ENCODE measurements at places on chromosomes 7 and 10.

- no peak for DNase-seq
Observed at GRCh38 chr10:104521901-104522694, 119.0 kb upstream of the SORCS3 start.

DNA sequence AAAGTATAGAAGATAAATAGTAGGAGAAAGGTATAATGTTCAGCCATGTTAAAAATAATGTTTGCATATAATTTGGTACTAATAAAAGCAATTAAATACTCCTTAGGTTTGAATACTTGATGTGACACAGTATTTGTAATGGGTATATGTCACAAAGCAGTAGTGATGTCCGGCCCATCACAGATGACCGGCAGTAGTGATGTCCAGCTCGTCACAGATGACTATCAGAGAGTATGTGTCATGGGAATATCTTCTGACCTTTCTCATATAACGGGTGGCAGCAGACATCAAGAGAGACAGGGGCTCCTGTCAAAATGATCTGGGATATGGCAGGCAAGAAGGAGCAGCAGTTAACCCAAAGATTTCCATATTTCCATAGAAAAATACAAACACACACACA lies 477.4 kb upstream of the KLF6 start:
- DNase-seq: no peak

DNA sequence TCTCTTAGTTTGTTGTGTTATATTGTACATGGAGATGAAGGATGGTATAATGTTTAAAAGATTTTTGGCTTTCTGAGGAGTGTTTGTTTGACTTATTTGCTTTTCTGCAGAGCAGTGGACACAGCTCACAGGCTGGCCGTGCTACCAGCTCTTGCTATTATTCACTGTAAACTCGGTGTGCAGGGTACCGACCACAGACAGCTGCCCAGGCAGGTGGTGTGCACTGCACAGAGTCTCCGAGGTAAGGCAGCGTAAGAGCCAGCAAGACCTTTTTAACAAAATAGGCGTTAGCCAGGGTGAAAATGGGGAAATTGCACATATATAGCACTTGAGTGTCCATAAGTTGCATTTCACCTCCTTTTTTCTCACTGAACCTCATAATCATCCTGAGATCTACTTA lies 438.0 kb downstream of the CNTNAP2 start:
- no peak for DNase-seq

DNA sequence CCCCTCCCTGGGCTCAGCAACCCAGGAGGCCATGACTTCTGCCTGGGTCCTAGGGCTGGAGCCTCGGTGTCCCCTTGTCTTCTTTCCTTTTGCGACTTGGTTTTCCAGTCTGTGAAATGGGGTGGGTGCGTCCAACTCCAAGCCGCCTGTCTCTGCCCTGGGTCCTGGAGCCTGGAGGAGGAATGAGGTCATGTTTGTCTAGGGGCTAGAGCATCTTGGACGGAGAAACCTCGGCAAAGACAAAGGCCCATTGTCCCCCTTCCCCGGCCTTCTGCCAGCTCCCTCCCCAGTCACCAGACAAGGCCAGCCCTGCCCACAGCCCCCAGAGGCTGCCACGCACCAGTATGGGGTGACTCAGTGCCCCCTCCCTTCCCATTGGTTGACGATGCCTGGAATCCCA lies 39.8 kb upstream of the ELN start:
- no peak for DNase-seq

DNA sequence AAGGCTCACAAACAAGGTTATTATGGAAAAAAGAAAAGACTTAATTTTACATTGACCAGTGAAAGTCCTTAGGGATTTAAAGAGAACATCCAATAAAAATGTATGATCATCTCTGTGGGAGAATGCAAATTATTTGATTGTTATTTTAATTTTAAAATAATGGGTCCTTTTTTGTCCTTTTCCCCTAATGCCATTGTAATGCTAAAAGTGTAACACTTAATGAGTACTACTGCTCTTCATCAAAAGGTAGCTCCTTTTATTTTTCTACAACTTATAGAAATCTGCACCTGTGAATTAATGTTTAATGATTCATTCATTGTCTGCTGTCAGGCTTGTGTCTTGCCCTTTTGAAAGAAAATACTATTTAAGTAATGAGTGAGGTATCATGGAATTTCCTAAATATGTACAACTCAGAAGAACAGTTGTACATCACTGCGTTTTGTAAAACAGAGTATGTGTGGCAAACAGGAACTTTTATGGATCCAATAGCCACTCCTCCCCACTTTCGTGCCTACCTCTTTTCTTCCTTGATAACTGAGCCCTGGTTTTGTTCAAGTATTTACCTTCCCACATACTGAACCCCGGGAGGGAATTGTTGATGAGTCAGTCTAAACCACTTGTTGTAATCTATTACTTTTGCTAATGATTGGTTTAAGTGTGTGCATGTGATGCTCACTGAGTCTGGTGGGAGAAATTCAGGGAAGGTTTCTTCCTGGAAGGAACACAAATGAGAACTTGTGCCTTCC lies 19.9 kb upstream of the TRUB1 start:
- no peak for DNase-seq

- no peak for DNase-seq
Observed at GRCh38 chr10:62581351-62581750, 207.2 kb downstream of the ZNF365 start.

- no peak for DNase-seq
Observed at GRCh38 chr10:28930514-28931495, 253.5 kb downstream of the BAMBI start.

GRCh38 chr7:79610748-79611304 lies 157.4 kb upstream of the MAGI2 start:
- DNase-seq: no peak

DNA sequence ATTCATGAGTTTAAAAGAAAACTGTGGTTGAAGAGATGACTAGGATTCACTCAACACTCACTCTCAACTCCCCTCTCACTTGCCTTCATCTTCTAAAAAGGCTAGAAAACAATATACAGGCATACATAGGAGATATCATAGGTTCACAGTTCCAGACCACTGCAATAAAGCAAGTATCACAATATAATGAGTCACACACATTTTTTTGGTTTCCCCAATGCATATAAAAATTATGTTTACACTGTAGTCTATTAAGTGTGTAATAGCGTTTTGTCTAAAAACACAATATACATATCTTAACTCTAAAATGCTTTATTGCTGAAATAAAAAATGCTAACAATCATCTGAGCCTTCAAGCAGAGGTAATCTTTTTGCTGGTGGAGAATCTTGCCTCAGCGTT lies 104.9 kb upstream of the PDE1C start:
- no peak for DNase-seq

DNA sequence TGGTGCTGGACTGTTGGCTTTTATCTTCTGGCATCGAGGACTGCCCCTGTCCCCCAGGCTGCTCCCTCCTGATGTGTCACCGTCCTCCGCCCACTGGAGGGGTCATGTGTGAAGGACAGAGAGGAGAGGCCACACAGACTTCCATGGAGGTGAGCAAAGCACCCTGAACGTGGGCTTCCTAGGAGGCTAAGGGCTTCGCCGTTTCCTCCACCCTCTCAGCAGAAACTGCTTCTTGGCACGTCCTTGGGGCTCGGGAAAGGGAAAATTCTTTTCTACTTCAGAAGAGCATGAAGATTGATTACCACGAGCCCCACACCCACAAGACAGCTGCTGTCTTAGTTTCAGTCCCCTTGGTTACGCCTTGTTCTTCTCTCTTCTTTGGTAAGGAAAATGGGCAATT lies 218.2 kb downstream of the CCDC3 start:
- DNase-seq: no peak

GRCh38 chr7:22350466-22351328 lies 6.3 kb downstream of the RAPGEF5 start:
- no peak for DNase-seq

GRCh38 chr10:75497997-75498883 lies 66.8 kb downstream of the LRMDA start:
- no peak for DNase-seq

- DNase-seq: no peak
Observed at GRCh38 chr10:6221192-6221940, 18.6 kb downstream of the PFKFB3 start.

DNA sequence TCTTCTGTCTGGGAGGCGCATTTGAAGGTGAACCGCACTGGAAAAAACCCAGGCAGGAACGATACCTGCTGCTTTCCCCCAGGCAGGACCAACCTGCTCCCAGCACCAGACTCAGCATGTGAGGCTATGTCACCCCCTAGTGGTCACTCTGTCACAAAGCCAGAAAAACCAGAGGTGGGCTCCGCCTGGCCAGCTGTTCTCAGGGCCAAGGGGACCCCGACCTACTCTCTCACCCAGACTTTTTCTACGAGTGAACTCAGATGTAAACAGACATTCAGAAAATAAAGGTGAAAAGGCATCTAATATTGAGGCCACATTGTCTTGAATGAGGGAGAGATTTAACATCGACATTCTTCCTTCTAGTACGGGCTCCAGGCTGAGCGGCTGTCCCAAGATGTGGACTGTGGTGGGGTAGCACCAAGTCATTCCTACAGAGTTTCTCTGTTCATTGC lies 117.3 kb downstream of the PRKAG2 start:
- peak; percentile 21 for DNase-seq

DNA sequence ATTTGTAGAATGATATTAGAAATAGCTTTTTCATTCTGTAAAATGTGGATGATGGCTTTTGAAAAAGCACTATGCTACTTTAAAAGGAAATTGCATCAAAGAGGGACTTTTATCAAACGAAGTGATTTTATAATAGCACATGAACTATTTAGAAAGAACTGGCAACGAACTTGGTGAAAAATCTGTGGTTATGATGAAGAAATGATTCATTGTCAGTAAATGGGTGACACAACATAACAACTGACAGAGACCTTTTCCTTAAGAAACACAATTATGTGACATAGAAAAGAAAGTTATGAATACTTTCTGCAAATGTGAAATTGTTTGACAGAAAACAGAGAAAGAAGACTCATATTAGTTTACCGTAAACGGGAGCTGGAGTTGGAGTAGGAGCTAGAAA lies 60.7 kb upstream of the LAMB4 start:
- no peak for DNase-seq

DNA sequence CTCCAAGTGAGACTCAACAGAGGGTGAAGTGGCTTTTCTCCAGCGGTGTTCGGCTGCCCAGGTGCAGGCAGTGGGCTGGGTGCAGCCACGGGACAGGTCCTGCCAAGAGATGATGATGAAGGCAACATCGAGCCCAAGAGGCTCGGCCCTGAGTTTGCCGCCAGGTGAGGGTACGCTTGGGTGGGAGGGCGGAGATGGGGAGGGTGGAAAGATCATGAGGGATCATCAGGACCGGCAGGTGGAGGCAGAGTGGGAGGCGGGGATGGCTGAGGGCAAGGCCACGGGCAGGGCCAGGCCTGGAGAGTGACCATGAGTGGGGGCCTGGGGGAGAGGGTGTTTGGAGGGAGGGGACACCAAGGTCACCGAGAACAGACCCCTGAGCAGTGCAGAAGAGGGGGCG lies 17.8 kb upstream of the AMZ1 start:
- DNase-seq: no peak

GRCh38 chr10:3197348-3198003 lies 24.9 kb upstream of the PITRM1 start:
- DNase-seq: peak; percentile 67

DNA sequence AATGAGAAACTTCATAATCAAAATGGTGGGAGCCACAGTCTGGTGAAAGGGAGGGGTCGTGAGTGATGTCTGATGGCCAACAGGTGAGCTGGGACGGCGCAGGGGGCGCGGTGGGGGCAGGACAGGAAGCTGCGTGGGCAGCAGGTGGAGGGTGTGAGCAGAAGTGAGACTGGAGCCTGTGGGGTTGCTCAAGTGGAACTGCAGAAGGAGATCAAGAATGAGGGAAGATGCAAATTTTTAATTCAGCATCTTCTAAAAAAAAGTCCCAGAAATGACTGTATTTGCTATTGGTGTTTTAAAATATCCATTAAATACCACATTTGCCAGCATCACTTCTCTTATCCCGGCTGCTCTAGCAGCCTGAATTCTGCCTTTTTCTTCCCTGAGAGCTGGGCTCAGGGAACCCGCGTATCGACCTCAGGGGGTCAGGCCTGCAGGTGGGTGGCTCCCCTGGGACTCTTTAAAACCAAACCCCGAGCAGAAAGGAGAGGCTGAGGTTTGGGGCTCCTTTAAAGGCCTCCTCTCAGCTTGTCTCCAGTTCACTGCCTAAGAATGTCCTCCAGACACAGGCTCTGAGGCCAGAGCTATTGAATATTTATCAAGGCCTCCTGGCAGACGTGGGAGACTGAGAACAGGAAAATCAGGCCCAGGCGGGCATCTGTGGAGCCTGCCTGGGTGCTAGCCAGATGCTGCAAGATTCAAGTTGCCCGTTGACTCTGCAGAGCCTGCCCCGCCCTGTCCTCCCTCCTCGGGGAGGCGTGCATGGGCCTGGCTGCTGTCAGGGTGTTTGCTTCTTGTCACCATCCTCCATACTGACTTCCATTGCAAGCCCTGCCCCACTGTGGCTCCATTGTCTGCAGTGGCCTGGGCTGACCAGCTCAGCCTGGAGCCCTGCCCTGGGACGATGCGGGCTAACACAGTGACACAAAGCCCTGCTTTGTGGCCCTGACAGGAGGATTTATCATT lies 53.9 kb downstream of the SYPL1 start:
- DNase-seq: peak; percentile 23

All from CD8-positive, alpha-beta memory T cell (primary cell).